ENCODE measurements at places on chromosomes 2 and 18.

DNA sequence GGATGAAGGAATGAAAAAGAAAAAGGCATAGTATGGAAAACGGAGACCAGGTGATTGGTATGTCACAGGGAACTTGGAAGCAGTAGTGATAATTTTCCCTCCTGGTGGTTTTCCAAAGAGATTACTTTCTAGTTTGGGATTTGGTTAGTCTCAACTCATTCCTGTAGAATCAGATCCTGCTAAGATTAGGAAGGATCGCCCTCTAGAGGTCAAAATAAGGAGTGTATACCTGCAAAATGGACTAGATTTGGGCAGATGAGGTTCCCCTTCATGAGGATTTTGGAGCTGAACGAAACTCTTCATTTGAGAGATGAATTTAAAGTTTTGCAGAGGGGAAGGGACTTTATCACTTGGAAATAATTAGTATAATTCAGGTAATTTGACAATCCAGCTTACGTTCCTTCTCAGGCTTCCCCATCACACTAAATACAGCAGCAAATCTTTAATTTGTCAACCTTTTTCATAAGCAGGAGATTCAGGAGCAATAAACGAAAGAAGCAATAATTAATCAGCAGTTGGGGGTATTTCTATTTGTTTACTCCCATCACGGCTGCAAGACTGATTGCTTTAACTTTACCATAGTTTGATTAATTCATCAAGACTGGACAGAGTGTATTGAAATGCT, 65.2 kb downstream of the CCDC195 start:
- DNase-seq: peak; percentile 6

DNA sequence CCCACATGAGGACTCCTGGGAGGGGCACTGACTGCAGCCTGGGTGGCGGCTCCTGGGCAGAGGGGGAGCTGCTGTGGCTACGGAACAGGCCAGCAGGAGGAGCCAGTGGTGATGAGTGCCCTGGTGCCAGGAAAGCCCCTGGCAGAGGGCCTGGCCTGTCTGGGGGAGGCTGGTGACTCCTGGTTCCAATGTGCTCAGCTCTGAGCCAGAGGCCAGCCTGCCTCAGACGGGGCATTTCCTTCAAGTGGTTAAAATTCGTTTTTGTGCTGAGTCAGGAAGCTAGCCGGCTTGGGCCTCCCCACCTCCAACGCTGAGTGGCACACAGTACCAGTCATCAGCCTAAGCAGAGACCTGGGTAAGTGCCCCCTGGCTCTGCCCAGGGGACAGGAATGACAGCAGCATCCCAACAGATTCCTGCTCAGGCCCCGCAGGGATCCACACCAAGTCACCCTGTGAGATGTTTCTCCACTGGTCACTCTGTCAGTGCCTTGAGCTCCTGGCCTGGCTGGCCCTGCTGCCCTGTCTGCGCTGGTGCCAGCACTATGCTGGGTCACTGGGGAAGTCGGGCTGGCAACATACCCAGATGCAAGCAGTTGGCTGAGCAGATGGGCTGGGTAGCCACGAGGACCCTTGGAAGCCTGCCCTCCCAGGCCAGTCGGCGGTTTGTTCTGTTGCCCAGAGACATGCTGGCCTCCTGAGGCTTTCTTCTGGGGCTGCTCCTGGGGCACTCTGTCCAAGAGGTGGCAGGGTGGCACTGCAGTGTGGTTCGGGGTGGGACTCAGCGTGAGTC, 7.1 kb upstream of the KLF11 start:
- no peak for DNase-seq

DNA sequence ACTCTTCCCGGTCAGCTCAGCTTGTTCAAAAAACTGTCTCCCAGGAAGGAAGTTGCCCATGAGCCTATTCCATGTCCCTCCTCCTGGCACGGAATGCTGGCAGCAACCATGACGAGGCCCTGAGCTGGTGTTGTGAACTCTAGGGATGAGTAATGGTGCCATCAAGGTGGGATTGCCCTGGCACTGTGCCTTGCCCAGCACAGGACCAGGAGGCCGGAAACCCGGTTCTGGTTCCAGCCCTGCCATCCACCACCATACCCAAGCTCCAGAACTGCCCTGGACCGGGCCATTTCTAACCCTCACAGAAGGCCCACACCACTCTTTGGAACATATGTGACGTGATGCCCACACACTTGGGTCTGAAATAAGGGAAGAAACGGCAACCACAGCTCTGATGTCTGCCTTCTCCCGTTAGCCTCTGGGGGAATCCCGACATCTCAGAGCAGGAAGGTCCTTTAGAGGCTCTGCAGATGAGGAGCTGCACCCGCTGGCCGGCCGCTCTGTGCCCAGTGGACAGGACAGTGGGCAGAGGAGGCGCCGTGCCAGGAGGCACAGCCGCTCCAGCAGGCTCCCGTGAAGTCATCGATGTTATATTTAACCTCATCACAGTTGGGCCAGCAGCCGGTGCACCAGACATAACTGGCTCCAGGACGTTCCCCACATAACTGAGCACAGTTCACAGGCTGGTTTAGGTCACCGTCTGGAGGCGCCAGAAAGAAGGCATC, 462.1 kb upstream of the ID2 start:
- no peak for DNase-seq

DNA sequence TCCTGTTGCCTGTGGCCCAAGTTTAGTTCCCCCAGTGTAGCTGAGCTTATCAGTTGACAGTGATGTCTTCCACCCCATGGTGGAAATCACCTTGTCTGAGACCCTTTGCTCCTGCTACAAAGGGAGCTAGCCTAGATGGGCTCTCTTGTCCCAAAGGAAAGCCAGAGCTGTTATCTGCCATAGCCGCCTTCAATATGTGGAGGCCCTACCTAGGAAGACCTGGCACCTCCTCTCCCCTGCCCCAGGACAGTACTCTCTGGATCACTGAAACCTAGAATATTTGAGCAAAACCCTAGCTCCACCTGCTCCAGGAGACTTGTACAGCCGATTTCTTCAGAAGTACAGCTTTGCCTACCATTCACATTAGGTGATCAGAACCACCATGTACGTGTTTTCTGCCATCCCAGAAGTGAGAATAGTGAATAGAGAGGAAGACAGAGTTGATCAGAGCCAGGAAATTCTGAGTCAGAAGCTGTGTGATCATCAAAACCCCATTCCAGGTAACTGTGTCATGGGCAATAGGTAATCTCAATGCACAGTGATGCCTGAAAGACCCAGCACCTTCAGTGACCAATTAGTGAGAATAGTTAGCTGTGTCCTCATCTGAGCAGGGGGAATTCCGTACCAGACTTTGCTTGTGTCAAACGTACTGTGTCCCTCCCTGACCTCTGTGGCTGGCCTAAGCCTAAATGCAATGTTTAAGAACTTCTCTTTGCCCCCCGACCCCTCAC, 138.4 kb upstream of the ALPP start:
- no peak for DNase-seq

GRCh38 chr18:55477860-55478581, 110.0 kb downstream of the TCF4 start:
- DNase-seq: no peak

- DNase-seq: no peak
Measured at GRCh38 chr2:143692162-143692561, 562.9 kb downstream of the ARHGAP15 start.

- DNase-seq: no peak
Measured at GRCh38 chr18:8011361-8011760, 444.2 kb downstream of the PTPRM start.

GRCh38 chr2:239257511-239257937, 143.3 kb downstream of the HDAC4 start:
- no peak for DNase-seq

- no peak for DNase-seq
Measured at GRCh38 chr2:237464757-237465391, 22.2 kb upstream of the MLPH start.

DNA sequence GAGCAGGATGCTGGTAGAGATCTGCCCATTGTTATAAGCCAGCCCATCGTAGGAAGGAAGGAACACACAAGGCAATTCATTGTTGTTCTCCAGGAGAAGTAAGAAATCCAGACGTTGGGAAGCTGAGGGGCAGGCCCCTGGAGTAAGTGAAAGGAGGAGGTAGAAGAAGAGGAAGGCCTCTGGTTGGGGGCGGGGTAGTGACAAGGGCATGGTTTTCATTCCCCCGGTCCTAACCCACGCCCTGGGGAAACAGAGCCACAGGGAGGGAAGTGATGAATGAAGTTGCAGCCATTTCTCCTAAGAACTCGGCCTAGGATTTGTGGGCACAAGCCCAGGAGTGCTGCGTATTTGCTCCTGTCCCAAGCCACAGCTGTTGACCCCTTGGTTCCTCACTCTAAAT, 18.0 kb downstream of the LBH start:
- DNase-seq: no peak

DNA sequence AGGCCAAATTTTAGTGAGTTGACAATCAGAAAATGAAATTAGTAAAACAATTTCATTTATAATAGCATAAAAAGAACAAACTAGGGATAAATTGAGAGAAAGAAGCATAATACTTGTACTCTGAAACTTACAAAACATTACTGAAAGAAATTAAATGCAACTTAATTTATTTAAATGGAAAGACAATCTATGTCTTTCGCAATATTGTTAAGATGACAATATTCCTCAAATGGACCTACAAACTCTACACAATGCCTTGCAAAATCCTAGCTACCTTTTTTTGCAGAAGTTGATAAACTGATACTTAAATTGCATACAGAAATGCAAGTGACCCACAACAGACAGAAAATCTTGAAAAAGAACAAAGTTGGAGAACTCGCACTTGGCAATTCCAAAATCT, 9.1 kb downstream of the EPG5 start:
- no peak for DNase-seq

DNA sequence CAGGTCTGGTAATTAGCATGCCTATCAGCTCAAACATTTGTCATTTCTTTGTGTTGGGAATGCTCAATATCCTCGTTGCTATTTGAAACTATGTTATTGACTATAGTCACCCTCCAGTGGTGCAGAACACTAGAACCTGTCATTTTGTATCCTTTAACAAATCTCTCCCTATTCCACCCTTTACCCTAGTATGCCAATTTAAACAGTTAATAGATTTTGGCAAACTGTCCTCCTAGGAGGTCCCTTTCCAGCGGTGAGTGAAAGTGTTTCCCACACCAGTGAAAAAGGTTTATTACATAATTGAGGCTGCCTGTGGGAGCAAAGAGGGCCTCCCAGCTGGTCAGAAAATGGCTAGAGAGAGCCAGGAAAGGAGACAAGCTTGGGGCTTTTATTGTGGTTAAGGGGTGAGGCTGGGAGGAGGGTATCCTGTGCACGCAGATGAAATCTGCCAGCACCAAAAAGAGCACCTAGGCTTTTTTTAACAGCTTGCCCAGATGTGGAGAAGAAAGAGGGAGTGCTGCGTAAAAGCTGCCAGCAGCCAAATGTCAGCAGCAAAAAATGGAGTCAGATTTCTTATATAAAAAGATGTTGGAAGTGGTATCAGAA, 1.8 kb upstream of the DRC1 start:
- DNase-seq: no peak

DNA sequence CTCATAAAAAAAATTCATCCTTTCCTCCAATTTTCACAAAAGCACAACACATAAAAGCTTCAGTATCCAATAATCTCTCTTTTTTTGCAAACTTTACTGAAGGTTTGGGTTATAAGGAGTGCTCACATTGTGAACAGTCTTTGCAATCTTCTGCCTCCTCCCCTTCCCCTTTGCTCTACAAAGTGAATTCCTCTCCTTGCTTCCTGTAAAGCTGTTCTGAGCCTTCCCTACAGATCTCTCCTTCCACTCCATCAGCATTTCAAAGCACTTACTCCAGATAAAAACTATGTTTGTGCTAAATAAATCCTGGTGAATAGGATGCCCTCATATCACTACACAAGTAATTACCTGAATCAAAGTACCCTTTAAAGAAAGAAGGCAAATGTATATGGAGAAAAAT, 4.6 kb upstream of the PDK1 start:
- no peak for DNase-seq

- DNase-seq: no peak
Measured at GRCh38 chr2:75896779-75897366, 186.2 kb upstream of the GCFC2 start.

- no peak for DNase-seq
Measured at GRCh38 chr2:126221506-126221905, 434.5 kb upstream of the GYPC start.

GRCh38 chr18:41036346-41036745, 918.7 kb upstream of the PIK3C3 start:
- no peak for DNase-seq

GRCh38 chr2:241848761-241849615, 9.7 kb downstream of the PDCD1 start:
- DNase-seq: no peak

GRCh38 chr2:75208738-75209137, 9.4 kb upstream of the TACR1 start:
- DNase-seq: no peak

DNA sequence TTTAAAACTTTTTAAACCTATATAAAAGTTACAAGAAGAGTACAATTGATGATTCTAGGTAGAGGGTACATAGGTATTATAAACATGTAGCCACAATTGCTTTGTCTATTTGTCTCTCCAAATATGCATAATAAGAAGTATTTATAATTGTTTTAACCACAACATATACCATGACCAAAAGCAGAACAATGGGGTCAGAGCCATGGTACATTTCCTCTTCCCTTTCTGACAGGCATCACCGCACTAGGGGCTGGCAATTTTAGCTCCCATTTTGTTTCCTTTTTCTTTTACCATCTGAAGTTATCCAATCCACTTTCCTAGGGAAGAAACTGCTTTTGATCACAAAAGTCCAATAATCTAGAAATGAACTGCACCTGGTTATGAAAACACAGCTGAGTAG, 49.3 kb downstream of the TMX3 start:
- no peak for DNase-seq

All from brain pericyte (primary cell).